ENCODE measurements at places on chromosomes 2 and 18.

DNA sequence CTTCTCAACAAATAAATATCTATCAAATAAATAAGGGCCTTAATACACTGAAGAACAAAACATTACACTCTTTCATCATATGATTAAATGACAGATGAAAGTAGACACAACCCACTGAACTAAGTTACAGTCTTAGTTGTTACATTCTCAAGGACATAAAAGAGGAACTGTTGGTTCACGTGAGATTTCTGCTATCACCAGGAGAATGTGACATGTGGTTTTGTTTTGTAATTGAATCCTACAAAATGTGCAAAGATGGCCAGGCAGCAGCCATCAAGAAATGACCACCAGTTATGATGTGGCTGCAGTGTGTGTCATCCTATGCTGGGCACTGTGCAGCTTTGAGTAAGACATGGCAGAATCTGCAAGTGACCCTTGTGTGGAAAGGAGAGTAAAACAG lies 310.6 kb upstream of the PIK3C3 start:
- DNase-seq: no peak

DNA sequence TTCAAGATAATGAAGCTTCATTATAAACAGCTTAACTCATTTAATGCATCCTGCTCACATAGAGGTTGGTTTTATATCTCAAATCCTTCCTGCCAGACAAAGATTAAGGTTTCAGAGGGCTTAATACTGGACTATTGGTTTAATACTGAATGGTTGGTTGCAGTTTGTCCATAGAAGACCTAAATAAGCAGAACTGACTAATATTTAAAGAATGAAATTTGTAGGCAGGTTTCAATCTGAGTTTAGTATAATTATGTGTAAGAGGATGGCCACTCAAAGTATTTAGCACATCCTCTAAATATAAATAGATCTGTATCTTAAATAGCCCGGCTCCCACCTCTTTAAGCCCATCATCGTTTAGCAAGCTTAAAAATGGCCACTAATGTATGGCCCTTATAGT lies 92.5 kb downstream of the EPB41L5 start:
- no peak for DNase-seq

DNA sequence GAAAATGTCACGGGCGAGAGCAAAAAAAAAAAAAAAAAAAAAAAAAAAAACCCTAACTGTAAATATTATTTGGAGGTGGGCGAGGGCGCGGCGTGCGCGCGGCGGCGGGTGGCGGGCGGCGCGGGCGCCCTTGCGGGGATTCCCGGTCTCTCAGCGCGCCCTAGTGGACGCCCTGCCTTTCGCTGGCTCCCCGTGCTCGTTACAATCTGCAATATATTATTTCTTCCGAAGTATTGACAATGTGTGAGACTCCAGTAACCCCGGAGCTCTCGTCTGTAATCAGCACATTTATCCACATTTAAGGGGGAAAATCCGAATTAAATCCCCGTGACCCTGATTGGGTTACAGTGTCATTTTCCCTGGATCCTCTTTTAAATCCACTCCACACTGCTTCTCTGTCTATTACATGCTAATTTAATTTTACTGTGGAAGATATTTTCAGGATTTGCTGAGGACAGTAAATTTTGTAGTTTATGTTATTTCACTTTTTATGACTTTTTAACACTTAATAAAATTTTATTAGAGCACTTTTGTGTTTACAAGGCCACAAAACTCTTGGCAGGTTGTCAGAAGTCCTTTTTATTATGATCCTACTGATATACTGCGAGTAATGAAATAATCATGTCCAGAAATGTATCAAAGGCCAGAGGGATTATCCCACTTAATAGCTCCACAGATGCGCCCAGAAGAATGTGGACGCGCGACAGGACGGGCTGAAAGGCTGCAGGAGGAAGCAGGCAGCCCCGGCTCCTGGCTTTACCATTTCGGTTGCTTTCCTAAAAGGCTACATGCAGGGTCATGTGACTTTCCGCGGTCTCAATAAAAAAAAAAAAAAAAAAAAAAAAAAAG lies 369.1 kb downstream of the MTX2 start:
- DNase-seq: peak; percentile 78

DNA sequence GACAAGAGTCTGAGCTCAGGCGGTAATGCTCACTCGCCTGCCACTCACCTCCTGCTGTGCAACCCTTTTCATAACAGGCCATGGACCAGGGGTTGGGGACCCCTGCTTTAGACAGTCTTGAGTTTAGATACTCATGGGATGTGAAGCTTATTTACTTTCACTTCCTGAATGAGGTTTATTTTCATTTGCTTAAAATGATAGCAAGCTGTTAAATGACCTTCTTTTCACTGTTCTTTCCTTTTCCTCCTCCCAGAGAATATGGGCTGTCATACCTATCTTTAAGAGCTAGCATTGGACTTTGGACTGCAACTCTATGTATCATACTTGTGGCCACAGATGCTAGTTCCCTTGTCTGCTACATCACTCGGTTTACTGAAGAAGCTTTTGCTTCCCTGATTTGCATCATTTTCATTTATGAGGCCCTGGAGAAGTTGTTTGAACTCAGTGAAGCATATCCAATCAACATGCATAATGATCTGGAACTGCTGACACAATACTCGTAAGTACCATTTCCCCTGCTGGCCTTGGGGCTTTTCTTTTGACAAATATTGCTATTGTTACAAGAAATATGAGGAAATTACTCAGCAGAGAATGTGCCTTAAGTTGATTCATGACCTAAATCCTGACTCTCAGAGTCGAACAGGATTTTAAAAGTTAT lies 168.5 kb downstream of the DPP4 start:
- DNase-seq: no peak

DNA sequence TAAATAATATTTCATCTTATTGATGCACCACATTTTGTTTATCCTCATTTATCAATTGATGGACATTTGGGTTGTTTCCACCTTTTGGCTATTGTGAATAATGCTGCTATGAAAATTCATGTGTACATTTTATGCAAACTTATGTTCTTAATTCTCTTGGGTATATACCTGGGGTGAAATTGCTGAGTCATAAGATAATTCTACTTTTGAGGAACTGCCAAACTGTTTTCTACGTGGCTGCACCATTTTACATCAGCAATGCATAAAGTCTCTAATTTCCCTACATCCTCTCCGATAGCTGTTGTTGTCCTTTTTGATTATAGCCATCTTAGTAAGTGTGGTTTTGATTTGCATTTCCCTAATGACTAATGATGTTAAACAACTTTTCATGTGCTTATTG lies 116.5 kb upstream of the DLX2 start:
- DNase-seq: no peak

DNA sequence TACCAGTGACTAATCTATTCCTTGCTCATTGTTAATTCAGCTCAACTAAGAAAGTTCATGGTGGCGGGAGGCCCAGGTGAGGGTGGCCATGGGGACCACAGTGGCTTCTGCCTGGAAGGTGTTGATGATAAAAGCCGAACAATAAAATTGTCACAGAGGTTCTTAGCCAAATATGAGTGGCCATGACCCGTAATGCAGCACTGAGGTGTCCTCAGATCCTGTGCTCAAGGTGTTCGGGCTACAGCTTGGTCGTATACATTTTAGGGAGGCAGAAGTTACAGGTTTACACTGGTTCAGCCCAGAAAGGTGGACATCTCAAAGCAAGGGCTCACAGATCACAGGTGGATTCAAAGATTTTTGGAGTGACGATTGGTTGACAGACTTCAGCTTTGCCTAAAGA lies 98.5 kb upstream of the SNTG2 start:
- DNase-seq: no peak

GRCh38 chr18:73900106-73900835 lies 247.4 kb downstream of the FBXO15 start:
- DNase-seq: no peak

GRCh38 chr2:25105336-25106085 lies 62.9 kb downstream of the POMC start:
- no peak for DNase-seq

DNA sequence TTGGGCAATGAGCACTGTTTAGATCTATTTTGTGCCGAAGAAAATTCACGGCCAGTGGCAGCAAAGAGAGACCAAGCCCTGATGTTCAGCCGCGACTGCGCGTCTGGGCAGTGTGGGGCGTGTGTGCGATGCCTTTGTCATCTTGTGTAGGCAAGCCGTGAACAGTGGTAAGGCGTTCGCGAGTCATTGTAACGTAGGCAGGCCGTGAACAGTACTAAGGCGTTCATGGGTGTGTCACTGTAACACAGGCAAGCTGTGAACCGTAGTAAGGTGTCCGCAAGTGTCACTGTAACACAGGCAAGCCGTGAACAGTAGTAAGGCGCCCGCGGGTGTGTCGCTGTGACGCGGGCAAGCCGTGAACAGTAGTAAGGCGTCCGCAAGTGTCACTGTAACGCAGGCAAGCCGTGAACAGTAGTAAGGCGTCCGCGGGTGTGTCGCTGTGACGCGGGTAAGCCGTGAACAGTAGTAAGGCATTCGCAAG lies 99.9 kb downstream of the NFATC1 start:
- no peak for DNase-seq

DNA sequence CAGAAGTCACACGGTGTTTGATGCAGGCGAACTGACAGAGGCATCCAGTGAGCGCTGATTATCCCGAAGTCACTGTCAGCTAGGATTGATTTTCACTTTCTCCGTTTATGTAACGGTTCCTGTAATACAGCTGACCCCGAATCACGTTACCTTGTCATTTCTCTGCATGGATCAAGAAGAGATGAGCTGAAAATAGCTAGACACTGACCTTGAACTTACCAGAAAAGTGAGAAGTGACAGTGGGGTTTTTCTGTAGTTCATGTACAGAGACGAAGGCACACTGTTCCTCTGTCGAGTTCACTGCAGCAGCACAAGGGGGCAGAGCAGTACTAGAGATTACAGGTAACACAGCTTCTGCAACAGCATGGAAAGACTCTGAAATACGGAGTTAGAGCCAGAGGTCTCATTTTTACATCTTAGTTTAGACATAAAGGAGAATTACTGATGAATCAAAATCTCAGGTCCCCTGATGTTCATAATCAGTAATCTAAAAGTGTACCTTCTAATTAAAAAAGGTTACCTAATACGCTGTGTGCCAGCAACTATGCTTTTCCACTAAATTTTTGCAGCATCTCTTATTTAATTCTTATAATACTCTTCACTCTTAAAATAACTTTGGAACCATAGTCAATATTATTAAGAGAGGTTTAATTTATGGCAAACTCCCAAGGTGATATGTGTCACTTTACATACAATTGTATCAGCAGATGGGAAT lies 33.1 kb downstream of the ARHGAP15 start:
- peak; percentile 44 for DNase-seq

GRCh38 chr2:108983061-108983460 lies 6.0 kb downstream of the EDAR start:
- DNase-seq: no peak

GRCh38 chr2:147327613-147328012 lies 517.2 kb upstream of the ACVR2A start:
- DNase-seq: no peak

DNA sequence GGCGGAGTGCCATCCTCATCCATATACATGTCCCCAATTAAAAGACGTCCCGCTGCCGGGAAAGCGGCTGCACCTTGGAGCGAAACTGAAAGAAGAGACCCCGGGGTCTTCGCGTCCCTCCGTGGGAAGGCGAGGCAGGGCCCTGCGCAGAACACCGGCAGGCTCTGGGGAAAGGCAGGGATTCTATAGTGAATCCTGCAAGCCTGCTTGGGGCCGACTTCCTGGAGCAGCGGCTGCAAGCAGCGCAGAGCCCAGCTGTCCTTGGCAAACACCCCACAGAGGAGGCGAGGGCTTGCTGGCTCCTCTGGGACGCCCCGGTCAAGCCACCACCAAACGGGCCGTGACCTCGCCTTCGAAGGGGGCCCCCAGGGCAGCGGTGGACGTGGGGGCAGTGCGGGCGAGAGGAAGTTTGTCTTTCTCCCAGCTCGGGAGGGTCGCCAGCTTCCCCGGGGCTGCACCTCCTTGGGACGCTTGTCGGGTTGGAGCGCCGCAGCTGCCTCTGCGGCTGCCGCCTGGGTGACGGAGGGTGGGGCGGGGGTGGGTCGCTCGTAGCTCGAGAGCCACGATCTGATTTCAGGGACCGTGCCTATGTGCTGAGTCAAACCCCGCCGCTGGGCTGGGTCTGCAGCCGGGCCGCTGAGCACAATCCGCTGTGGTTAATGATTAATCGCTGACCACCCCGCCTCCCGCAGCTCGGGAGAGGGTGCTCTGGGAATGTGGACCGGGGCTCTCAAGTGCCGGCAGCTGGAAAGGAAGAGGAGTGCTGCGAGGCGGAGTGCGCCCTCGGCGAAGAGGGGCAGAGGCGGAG lies 486 bp upstream of the GPR39 start:
- peak; percentile 45 for DNase-seq

DNA sequence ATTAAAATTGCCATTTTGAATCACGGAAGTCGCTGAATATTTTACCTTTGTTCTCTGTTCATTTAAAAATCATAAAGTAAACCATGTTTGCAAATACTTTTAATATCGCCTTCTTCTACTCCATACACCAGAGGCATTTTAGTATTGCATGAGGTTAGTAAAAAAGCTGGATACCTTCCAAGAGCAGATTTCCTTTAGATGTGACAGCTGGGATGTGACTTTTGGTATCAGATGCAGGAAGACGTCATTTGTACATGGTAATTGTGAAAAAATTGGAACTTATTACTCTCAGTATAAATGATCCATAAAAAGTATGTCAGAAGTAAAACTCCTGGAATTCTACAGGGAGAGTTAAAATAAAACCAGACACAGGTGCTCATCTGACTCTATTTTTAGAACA lies 89.5 kb downstream of the SLC4A10 start:
- DNase-seq: no peak

- no peak for DNase-seq
Observed at GRCh38 chr18:48417985-48418384, 8.8 kb upstream of the ZBTB7C start.

DNA sequence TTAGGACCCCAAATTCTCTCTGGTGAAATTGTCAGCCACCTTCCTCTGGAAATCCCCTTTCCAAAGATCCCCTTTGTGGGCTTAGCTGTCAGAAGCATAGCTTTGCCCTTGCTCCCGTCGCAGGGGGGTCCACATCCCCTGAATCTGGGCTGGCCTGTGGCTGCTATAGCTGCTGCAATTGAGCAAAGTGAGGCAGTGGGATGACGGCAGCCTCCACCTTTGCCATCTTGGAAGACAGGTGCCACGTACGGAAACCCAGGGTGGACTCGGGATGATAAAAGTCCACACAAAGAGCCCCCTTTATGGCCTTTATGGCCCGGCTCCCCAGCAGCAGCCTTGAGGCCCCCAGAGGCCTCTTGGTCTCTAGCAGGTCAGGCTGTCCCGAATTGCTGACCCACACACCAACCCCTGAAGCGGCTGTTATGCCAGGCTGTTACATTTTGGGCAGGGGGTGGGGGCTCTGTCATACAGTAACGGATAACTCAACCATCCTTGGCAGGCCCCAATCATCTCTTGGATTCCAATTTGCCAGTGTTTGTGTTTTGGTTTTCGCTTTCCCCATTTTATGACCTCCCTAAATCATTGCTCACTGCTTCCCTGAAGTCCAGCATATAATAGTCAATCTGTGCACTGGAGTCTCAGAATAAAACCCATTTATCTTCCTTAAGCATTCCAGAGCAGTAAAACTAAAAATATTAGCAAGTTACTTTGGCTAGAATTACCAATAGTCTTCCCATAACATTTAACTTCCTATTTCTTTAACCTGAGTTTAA lies 33.2 kb upstream of the ID2 start:
- no peak for DNase-seq

- no peak for DNase-seq
Observed at GRCh38 chr18:69889009-69889408, 58.7 kb downstream of the CD226 start.

- DNase-seq: no peak
Observed at GRCh38 chr2:206713746-206714145, 4.5 kb downstream of the DYTN start.
